Activated CD4-positive, CD25-positive, alpha-beta regulatory T cell (primary cell): ENCODE measurements at places on chromosomes 3 and 15.

GRCh38 chr15:49637857-49638256 lies 17.0 kb downstream of the DTWD1 start:
- DNase-seq: no peak

DNA sequence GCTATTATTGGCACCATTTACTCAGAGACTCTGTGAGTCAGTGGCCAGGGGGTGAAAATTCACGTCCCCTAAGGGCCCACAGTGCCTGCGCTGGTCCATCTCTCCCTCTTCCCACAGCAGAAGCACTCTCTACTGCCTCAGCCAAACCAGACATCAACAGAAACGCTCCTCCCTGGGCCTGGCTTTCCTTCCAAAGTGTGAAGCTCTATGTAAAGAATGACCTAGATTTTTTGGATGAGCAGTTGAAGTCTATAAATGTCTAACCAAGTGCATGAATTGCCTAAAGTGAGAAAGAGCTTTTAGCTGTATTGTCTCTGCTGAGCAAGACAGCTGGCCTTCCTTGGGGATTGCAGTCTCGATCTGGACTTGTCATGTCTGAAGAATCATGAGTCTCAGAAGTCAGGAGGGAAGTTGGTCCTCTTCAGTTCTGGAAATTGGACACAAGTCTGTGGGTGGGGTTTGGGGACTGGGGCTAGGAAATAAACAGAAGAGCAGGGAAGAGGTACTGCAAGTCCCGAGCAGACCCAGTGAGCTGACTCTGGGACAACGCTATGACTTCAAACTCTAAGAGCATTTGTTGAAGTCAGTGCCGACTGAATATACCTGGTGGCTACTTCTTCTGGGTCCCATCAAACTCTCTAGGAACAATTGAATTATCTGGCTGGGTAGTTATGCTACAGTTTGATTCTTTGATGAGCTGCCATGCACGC lies 29.0 kb downstream of the RASGRP1 start:
- DNase-seq: no peak

GRCh38 chr15:101250341-101250831 lies 1.5 kb downstream of the CHSY1 start:
- no peak for DNase-seq

DNA sequence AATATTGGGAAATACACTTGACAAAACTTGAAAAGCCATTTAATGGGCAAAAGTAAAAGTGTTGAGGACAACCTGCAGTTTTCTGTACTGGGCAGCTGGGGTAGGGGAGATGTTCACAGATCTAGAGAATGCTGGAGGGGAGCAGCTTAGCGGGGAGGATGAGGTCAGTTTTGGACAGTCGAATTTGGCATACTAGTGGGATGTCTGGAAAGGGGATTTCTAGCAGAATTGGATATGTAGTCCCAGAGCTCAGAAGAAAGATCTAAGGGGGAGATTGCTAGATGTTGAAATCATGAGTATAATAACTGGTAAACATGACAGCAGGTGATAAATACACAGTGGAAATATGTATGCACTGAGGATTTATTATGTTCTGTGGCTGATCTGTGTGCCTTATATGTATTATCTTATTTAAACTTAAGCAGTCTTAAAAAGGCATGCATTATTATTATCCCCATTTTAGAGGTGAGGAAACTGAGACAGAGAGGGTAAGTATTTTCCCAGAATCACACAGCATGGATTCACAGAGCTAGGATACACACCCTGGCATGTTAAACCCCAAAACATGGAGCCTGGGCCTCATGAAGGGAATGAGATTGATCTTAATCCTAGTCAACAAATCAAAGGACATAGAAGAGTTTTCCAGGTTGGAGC lies 42.7 kb downstream of the TLNRD1 start:
- no peak for DNase-seq

DNA sequence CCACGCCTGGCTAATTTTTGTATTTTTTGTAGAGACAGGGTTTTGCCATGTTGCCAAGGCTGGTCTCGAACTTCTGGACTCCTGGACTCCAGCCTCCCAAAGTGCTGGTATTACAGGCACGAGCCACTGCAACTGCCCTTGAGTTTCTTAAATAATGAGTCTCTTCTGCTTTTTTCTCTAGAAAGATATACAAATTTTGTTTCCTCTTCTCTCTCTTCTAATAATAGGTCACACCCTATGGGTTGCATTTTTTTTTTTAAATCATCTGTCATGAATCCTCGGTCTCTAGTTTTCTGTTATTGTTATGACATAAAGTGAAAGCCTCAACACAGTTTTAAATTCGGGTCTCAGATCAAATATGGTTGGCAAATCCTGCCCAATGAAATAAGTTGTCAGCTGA lies 111.2 kb downstream of the IL12A start:
- DNase-seq: no peak

GRCh38 chr3:36741285-36741684 lies 23.1 kb downstream of the DCLK3 start:
- DNase-seq: no peak

- no peak for DNase-seq
Observed at GRCh38 chr3:43062564-43063040, 43.3 kb downstream of the POMGNT2 start.

GRCh38 chr15:31020542-31020941 lies 29.1 kb upstream of the MTMR10 start:
- DNase-seq: no peak

GRCh38 chr3:52841211-52841980 lies 6.6 kb upstream of the MUSTN1 start:
- no peak for DNase-seq

- no peak for DNase-seq
Observed at GRCh38 chr3:133949438-133949837, 53.8 kb upstream of the RAB6B start.

GRCh38 chr3:48607519-48607918 lies 1.9 kb downstream of the UQCRC1 start:
- no peak for DNase-seq
